ENCODE measurements at places on chromosomes 2 and 18. TPM values are rescaled to one million over a fixed set of nuclear protein-coding genes. Genes with fewer than 3 reads are reported as not detected.

Gene M1AP
- total RNA-seq: not detected

Gene NXPH2
- not detected for total RNA-seq

Gene TMEM131
- total RNA-seq: 28.4 TPM

Gene SNORC
- 0.39 TPM for total RNA-seq

Gene OTOS
- not detected for total RNA-seq

Gene INPP1
- 19.1 TPM for total RNA-seq

Gene UPP2
- not detected for total RNA-seq

Gene METTL4
- 8.5 TPM for total RNA-seq

Gene SLC5A7
- not detected for total RNA-seq

Gene SERPINB3
- not detected for total RNA-seq

Gene NLRC4
- not detected for total RNA-seq

Gene SFTPB
- not detected for total RNA-seq

Gene AKAIN1
- total RNA-seq: not detected

Gene TSGA10
- total RNA-seq: 5.5 TPM

Gene UGT1A1
- total RNA-seq: not detected

Gene PHLPP1
- total RNA-seq: 14.5 TPM

Gene THSD7B
- not detected for total RNA-seq

Gene TMEM37
- 5.5 TPM for total RNA-seq

Gene CHRNG
- total RNA-seq: not detected

Gene RSAD2
- total RNA-seq: 0.44 TPM

Gene LBX2
- total RNA-seq: 4.3 TPM

Gene SLC38A11
- total RNA-seq: 0.34 TPM

Gene ANKRD29
- total RNA-seq: 0.58 TPM

Gene TUBA3E
- not detected for total RNA-seq

Gene EHD3
- 22.9 TPM for total RNA-seq

Gene YES1
- 180 TPM for total RNA-seq

Gene CNGA3
- not detected for total RNA-seq

Gene CPO
- 0.48 TPM for total RNA-seq

Gene KIF5C
- total RNA-seq: 0.58 TPM

Gene WDSUB1
- total RNA-seq: 3.1 TPM

Gene LRATD1
- 17.1 TPM for total RNA-seq

Gene ACSL3
- total RNA-seq: 94.0 TPM

Gene RND3
- 101 TPM for total RNA-seq

Gene KYNU
- under 0.01 TPM for total RNA-seq

Gene HOXD3
- total RNA-seq: 7.2 TPM

Gene CTNNA2
- not detected for total RNA-seq

Gene RBMS1
- total RNA-seq: 69.7 TPM

Gene HOXD11
- total RNA-seq: 2.2 TPM

Gene RAB17
- total RNA-seq: 0.39 TPM

Gene CEP76
- total RNA-seq: 5.7 TPM
